CD4-positive, alpha-beta memory T cell (primary cell): ENCODE measurements at places on chromosomes 2 and 18. TPM values are rescaled to one million over a fixed set of nuclear protein-coding genes. Genes with fewer than 3 reads are reported as not detected.

DNA sequence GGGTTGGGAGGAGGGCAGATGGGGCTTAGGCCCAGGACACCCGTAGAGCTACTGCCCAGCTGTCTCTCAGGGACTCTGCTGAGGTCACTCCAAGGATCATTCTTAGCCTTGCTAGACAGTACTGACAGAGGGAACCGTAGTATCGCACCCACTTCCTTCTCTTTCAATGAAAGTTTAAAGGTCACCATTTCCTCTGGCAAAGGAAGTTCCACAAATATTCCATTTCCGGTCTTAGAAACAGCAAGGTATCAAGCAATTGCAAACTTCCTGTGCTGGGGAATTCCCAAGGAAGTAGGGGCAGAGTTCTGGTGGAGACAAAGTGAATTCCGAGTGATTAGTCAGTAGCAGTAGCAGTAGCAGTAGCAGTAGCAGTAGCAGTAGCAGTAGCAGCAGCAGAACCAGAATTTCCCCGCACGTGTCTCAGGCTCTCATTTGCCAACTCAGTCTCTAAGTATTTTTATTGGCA, 24.7 kb downstream of the IL1B start:
- DNase-seq = no peak
- H3K4me1 ChIP-seq = peaks cover 18% of the 10 kb centered on the region
- no peak overlapping the region for H3K27ac ChIP-seq

- no peak overlapping the region for H3K4me3 ChIP-seq
- no peaks in the 10 kb centered on the region for H3K27me3 ChIP-seq
- H3K27ac ChIP-seq = no peak overlapping the region
- no peaks in the 10 kb centered on the region for H3K36me3 ChIP-seq
- H3K4me1 ChIP-seq = no peaks in the 10 kb centered on the region
Measured at GRCh38 chr2:106282462-106283170, 88.5 kb upstream of the UXS1 start.

DNA sequence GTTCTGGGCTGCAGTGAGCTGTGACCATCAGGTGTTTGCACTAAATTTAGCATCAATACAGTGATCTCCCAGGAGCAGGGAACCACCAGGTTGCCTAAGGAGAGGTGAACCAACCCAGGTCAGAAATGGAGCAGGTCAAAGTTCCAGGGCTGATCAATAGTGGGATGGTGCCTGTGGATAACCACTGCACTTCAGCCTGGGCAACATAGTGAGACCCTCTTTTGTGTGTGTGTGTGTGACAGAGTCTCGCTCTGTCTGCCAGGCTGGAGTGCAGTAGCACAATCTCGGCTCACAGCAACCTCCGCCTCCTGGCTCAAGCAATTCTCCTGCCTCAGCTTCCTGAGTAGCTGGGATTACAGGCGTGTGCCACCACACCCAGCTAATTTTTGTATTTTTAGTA, 163.7 kb upstream of the SERTAD2 start:
- no peaks in the 10 kb centered on the region for H3K36me3 ChIP-seq
- peaks cover 23% of the 10 kb centered on the region for H3K4me1 ChIP-seq
- no peak overlapping the region for H3K4me3 ChIP-seq
- no peaks in the 10 kb centered on the region for H3K27me3 ChIP-seq
- DNase-seq = no peak

DNA sequence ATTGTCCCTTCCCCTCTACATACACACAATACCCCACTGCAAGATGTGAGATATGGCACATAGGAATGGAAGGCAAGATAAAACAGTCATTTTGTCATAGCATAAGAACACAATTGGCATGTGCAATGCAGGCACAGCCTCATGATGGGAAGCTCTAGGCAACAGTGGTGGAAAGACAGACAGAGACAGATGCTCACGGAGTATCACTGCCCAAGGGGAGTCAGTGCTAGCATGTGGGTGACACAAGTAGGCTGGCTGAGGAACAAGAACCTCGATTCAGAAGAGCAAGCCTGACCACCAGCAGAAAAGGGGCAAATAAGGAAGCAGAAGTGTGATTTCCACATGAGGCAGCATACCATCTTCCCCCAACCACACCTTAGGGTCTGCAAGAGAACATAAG, 323.6 kb downstream of the PAX3 start:
- H3K4me3 ChIP-seq = no peak overlapping the region
- no peaks in the 10 kb centered on the region for H3K27me3 ChIP-seq
- H3K36me3 ChIP-seq = no peaks in the 10 kb centered on the region
- H3K27ac ChIP-seq = no peak overlapping the region

- no peak overlapping the region for H3K27ac ChIP-seq
- no peaks in the 10 kb centered on the region for H3K4me1 ChIP-seq
- no peak overlapping the region for H3K4me3 ChIP-seq
- DNase-seq = no peak
- no peaks in the 10 kb centered on the region for H3K36me3 ChIP-seq
- H3K27me3 ChIP-seq = no peaks in the 10 kb centered on the region
Measured at GRCh38 chr2:152477347-152478092, 142.5 kb downstream of the FMNL2 start.

GRCh38 chr2:28607730-28608499, 112.1 kb downstream of the PLB1 start:
- DNase-seq = no peak
- peaks cover 18% of the 10 kb centered on the region for H3K4me1 ChIP-seq
- H3K27ac ChIP-seq = no peak overlapping the region

GRCh38 chr2:74499267-74499939, at the start of gene LBX2:
TSS of gene LBX2 (minus strand) at chr2:74499603. CDS start at chr2:74499537, 66 bp downstream.
- peaks cover 39% of the 10 kb centered on the region for H3K27me3 ChIP-seq
- no peak for DNase-seq
- H3K4me3 ChIP-seq = peak within 1 kb of the TSS; percentile 52
- peaks cover 37% of the 10 kb centered on the region for H3K4me1 ChIP-seq
- no peak within 1 kb of the TSS for H3K27ac ChIP-seq

DNA sequence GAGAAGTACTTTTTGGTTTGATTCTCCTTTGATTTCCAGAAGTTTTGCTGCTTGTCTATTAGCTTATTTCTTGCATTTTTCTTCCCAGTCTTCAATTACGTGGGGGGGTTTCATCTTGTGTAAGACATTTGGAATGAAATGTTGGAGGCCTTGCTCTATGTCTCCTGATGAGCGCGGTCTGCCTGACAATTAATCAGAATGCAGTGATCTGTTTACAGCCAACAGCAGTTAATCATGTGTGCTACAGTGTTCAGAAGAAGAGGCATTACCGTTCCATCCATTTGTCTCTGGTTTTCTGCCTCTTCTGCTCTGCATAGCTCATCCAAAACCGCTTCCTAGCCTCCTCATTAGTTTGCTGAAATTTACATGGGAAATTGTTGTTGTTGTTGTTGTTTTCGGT, 134.4 kb upstream of the ST6GAL2 start:
- no peak overlapping the region for H3K4me3 ChIP-seq
- DNase-seq = no peak
- no peaks in the 10 kb centered on the region for H3K4me1 ChIP-seq
- no peak overlapping the region for H3K27ac ChIP-seq
- no peaks in the 10 kb centered on the region for H3K27me3 ChIP-seq
- H3K36me3 ChIP-seq = no peaks in the 10 kb centered on the region

DNA sequence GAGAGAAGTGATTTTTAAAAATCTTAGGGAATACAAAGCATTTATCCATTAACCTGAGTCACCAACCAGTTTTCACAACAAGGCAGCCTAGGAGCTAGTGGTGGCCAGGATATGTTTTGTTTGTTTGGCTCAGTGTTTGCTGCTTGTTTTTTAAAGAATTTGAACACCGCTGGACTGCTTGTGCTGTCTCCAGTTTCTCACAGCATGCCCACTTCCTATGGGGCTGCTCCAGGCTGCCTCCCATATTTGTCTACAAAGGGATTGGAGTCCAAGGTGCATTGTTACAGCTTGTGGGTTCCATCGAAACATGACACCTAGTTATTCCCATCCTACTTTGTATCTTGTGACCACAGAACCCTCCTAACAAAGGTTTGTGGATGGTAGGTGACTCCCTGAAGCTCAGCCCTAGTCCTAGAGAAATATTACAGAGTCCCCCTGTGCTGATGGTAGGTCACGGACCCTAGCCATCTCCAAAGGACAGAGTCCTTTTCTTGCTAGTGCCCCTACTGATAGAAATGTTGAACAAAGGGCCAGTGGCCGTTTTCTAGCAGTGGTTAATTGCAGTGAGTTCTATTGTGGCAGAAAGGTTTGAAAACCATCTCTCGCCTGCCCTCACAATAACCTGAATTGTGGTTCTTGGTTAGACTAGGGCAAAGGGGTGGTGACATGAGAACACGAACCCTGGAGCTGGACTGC, 23.2 kb downstream of the GPR39 start:
- no peak overlapping the region for H3K4me3 ChIP-seq
- no peak overlapping the region for H3K27ac ChIP-seq
- no peaks in the 10 kb centered on the region for H3K27me3 ChIP-seq
- no peaks in the 10 kb centered on the region for H3K36me3 ChIP-seq
- no peaks in the 10 kb centered on the region for H3K4me1 ChIP-seq

GRCh38 chr2:33086400-33087015, 139.8 kb downstream of the LTBP1 start:
- no peaks in the 10 kb centered on the region for H3K27me3 ChIP-seq
- DNase-seq = no peak
- no peaks in the 10 kb centered on the region for H3K4me1 ChIP-seq
- no peaks in the 10 kb centered on the region for H3K36me3 ChIP-seq

- DNase-seq = no peak
- no peaks in the 10 kb centered on the region for H3K27me3 ChIP-seq
- no peak overlapping the region for H3K4me3 ChIP-seq
- H3K4me1 ChIP-seq = peaks cover 14% of the 10 kb centered on the region
- H3K27ac ChIP-seq = no peak overlapping the region
Measured at GRCh38 chr2:11307764-11308415, 36.5 kb downstream of the ROCK2 start.

GRCh38 chr2:84169871-84170270, 289.2 kb downstream of the SUCLG1 start:
- H3K36me3 ChIP-seq = no peaks in the 10 kb centered on the region
- no peak for DNase-seq
- no peaks in the 10 kb centered on the region for H3K27me3 ChIP-seq

DNA sequence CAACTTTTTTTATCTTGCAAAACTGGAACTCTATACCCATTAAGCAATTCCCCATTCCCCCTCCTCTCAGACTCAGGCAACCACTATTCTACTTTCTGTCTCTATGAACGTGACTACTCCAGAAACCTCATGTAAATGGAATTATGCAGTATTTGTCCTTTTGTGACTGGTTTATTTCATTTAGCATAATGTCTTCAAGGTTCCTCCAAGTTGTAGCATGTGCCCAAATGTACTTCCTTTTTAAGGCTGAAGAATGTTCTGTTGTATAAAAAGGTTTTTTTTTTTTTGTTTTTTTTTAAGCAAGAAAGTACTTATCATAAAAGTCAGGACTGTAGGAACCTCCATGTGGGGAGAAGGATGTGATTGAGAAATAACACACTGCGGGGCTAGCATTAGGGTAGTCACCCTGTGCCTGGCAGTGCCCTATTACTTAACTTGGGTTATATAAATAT, 262.9 kb upstream of the FBXO11 start:
- no peak for DNase-seq
- no peak overlapping the region for H3K4me3 ChIP-seq
- H3K27ac ChIP-seq = no peak overlapping the region
- H3K27me3 ChIP-seq = no peaks in the 10 kb centered on the region
- no peaks in the 10 kb centered on the region for H3K4me1 ChIP-seq
- H3K36me3 ChIP-seq = no peaks in the 10 kb centered on the region

- no peak for DNase-seq
- H3K27me3 ChIP-seq = no peaks in the 10 kb centered on the region
- no peaks in the 10 kb centered on the region for H3K36me3 ChIP-seq
- no peak overlapping the region for H3K27ac ChIP-seq
Measured at GRCh38 chr2:46555011-46555410, 75.6 kb downstream of the TMEM247 start.

DNA sequence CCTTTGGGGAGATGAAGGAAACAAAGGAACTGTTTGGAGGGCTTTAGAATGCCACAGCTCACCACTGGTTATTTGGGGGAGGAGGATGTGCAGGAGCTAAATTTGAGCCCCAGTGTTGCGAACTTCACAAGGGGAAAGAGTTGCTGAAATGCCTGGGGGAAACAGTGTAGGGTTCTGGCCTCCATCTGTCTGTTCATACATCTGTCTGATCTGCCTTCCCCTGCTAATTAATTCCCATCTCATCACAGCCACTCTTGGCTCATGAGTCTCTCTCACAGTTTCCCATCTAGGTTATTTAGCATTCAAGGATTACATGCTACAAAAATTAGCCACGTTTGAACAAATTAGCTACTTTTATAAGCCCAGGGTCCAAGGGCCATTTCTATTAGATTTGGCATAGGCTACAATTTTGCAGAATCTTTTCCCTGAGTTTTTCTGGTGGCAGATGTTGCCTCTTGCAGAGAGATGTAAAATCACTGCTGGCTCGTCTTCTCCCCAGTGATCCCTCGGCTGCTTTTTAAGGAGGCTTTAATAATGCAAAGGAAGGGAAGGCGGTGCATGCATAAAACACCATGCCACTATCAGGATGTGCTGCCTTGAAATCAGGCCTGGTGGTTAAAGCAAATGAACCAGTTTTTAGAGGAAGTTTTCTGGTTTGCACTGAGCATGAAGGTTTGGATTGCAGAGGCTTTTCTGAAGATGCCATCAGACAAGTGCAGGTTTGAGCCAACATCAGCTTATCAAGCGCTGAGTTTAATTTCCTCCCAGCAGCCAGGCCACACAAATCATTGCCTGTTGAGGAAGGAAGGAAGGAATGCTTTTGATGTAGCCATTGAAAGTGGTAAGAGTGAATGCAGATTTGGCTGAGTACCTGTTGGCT, 35.0 kb downstream of the ADD2 start:
- no peaks in the 10 kb centered on the region for H3K4me1 ChIP-seq
- H3K4me3 ChIP-seq = no peak overlapping the region
- no peak for DNase-seq
- H3K27me3 ChIP-seq = no peaks in the 10 kb centered on the region
- no peaks in the 10 kb centered on the region for H3K36me3 ChIP-seq
- H3K27ac ChIP-seq = no peak overlapping the region

DNA sequence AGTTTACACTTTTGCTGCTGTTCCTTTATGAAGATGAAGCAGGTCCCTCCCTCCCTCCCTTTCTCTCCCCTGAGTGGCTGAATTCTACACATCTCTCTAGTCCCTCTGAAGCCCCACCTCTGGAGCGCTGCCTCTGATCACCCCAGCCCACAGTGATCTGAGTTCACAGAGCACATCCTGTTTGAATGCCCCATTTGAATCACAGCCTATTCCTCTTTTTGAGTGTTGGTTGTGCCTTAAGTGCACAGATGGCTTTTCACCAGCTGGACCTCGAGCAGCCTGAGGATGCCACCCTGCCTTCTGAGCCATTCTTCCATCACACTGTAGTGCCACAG, 87.1 kb downstream of the ITGB1BP1 start:
- DNase-seq = no peak
- H3K27ac ChIP-seq = no peak overlapping the region
- H3K4me1 ChIP-seq = no peaks in the 10 kb centered on the region
- H3K36me3 ChIP-seq = no peaks in the 10 kb centered on the region
- no peak overlapping the region for H3K4me3 ChIP-seq

CFC1 gene
- not detected for total RNA-seq

PRKAG3 gene
- total RNA-seq = not detected

SIX3 gene
- total RNA-seq = not detected

FRZB gene
- total RNA-seq = not detected

TMEM169 gene
- total RNA-seq = 5.1 TPM
